ENCODE measurements at places on chromosomes 3 and 15.

DNA sequence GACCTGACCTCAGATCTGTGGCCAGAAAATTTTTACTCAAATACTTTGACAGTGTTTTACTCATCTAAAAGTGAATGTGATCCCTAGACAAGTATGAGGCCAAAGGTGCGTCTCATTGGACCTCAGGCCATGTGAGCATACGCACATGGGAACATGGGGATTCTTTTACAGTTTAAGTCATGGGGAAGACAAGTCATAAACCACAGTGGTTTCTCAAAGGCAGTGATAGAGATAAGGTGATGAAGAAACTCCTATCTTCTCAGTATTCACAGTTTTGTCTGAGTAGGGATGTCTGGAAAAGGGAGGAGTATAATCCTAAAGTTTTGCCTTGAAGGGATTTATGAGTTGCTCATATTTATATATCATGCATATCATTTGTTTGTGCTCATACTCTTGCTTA, 173.8 kb downstream of the FNDC3B start:
- DNase-seq: no peak

DNA sequence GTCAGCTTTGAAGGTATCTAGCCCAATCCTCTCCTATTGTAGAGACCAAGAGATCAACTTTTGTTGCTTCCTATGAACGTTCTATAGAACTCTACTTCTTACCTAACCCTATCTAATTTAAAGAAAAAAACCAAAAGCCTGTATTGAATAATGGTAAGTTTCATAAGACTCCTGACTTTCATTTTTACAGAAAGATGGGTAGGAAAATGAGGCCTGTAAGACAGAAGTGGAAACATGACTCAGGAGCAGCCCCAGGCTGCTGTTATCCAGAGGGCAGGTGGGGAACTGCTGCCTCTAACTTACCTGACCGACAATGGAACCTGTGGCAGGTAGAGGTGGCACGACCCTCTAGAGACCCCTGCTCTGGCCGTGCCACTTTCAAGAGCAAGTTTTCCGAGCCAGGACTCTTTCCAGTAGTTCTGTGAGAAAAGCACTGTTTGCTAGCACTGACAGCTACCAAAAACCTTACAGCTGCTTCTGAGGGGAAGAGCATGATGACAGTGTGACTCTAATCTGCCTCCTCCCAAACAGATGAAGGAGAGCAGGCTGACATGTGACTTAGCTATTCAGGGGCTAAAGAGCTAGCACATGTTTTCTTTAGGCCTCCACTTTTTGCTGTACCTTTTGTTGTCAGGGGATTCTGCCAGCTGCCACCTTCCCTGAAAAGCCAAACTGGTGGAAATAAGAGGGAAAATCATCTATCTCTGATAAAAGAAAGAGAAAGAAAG, 17.5 kb downstream of the POPDC2 start:
- DNase-seq: no peak

DNA sequence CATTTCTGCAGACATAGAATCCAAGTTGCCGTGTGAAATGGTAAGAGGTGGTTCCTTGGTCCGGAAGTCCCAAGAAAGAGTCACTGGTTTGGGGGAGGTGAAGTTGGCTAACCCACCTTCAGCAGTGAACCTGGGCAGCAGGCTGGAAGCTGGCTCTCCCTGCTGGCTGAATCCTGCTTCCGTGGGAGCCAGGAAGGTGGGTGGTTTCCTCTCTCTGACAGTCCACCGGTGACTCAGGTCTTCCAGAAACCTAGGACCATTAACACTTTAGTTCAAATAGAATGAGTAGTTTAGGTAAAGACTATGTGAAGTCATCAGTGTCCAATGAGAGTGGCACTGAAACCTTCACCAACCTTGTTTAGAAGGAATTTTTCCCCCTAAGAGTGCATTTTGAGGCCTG, 87.4 kb upstream of the CACNA2D3 start:
- DNase-seq: no peak

DNA sequence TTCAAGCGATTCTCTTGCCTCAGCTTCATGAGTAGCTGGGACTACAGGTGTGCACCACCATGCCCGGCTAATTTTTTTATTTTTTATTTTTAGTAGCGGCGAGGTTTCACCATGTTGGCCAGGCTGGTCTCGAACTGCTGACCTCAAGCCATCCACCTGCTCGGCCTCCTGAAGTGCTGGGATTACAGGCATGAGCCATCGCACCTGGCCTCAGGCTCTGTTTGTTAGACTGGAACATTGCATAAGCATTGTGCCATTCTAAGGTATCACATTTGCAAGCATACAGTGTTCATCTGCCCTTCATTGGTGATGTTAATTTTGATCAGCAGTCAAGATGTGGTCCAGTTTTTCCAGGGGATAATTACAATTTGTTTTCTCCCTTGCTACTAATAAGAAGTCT, 43.0 kb downstream of the SQOR start:
- no peak for DNase-seq

GRCh38 chr3:40207796-40208195, 101.7 kb upstream of the EIF1B start:
- DNase-seq: no peak

GRCh38 chr3:46280105-46280797, 38.0 kb downstream of the CCR3 start:
- DNase-seq: peak; percentile 48

DNA sequence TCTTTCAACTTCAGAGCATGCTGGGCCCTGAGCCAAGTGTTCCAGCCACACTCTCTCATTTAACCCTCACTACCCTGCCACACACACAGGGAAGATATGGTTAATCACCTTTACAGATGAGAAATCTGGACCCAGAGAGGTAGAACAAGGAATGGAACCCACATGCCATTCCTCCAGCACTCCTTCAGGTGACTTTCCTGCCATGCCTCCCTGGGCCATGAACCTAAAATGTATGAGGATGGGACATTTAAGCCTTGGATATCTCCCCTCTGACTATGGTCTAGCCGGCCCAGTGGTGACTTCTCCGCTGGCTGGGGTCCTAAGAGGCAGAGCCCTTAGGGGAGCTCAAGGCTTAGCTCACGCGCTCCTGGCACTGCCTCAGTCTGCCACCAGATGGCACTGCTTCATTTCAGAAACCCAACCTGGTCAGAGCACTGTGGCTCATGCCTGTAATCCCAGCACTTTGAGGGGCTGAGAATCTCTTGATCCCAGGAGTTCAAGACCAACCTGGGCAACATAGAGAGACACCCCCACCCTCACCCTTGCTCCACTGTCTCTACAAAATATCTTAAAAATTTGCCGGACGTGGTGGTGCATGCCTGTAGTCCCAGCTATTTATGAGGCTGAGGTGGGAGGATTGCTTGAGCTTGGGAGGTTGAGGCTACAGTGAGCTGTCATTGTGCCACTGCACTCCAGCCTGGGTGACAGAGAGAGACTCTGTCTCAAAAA, 2.2 kb upstream of the DCAF1 start:
- peak; percentile 84 for DNase-seq

- DNase-seq: no peak
Measured at GRCh38 chr3:100032243-100032642, 82.1 kb downstream of the FILIP1L start.

DNA sequence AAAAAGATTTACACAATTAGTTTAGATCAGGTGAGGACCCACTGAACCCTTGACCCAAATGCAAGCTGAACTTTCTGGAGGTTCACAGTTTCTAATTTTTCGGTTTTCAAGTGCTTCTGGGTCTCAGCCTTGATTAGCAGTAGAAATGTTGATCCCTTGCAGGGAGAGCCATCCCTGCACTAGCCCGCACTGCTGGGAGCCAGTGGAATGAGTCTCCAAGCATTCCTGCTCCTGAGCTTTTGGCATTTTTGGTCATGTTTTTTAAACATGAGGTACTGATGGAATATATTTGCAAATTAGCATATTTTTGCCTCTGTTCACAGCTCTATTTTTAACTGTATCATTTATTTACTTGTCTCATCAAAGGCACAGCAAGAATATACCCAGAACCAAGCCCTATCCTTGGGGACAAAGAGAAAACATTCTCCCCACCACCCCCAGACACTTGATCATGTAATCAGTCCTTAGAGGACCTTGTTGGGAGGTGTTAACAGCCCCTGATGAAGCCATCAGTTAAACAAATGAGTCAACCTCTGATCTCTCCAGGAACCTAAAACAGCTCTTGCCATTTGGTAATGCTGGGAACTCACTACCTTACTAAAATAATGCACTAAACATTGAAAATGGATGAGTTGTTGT, 119.0 kb upstream of the CTDSPL start:
- no peak for DNase-seq

- no peak for DNase-seq
Measured at GRCh38 chr3:28467414-28467813, 118.8 kb upstream of the AZI2 start.

DNA sequence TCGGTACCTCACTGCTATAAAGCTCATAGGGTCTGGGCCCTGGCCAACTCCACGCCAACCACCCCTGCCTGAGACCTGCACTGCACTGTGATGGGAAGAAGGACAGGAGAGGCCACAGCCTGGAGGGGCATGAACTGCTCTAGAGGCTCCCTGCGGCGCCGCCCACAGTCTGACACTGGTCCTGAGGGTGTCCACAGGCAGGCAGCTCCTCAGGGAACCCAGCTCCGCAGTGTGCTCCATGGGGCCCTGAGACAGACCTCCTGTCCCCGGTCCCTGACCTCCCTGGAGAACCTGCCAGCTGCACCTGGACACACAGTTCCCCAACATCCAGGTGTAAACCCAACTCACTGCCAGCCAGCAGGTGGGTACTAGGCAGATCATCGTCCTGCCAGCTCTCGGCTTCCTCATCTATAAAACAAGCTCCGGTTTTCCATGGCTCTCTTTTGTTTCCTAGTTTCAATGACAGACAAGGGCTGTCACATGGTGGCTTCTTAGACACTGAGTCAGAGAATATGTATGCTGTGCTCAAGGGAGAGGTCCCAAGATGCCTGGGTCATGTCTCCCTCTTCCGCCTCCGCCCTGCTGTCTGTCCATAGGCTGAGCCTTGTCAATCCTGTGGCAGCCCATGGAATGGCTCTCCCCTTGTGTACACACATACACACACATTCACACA, 5.1 kb upstream of the HAPLN3 start:
- DNase-seq: no peak

- DNase-seq: no peak
Measured at GRCh38 chr3:59866076-59866475, 816.3 kb upstream of the CFAP20DC start.

DNA sequence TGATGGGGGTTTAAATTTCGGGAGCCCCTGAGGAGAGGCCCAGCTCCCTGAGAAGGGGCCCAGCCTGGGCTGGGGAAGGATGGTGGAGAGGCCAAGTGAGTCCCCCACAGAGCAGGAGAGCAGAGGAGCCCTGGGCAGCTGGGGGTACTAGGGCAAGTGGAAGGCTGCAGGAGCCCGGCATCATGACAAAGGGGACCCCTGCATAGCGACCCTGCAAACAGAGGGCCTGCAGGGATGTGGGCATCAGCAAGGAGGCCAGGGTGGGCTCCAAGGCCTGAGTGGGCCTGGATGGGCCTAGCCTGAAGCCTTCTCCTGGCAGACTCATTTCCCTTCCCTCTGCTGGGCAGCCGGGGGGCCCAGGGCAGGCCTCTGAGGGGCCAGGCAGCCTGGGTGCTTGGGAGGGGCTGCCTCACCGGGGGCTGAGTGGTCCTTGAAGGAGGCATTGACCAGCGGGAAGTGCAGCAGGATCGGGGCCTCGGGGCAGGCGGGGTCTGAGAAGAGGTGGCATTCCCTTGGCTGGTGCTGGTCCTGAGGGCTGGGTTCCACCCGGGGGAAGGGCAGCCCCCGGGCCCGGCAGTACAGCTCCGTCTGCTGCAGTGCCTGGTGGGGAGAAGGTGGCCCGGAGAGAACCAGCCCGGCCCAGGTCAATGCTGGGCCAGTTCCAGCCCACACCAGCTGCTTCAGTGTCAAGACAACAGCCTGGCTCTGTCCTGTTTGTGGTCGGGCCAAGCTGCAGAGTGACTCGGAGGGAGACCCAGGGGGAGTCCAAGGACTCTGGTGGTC, 24.7 kb downstream of the PLA2G4D start:
- no peak for DNase-seq

DNA sequence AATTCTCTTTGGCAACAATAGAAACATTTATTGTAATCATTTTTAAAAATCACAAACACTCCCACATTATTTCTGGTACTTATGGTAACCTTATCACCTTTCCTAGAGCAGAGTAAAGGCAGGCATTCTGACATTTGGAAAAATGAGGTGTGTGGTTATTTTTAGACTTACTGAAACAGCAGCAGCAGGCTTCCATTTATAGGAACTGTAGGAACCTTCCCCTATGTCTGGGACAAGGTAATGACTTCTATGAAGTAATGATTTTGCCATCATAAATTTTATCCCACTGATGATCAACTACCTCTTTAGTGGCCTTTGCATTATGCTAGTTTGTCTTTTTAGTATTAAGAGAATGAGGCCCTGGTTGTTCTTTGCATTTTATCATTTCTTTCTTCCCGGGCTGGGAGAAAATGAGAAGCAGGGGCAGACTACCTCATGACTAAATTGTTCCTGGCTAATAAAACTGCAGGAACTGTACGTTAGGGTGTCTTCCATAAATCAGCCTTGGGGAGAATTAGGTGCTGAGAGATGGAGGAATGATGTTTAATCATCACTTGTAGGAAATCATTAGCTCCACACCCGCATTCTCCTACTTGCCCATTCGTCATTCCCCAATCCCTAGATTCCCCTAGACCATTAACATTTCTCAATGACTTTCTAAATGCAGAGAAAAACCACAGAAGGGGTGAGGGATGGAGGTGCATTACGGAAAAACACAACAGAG, 680.3 kb downstream of the AGBL1 start:
- DNase-seq: no peak

DNA sequence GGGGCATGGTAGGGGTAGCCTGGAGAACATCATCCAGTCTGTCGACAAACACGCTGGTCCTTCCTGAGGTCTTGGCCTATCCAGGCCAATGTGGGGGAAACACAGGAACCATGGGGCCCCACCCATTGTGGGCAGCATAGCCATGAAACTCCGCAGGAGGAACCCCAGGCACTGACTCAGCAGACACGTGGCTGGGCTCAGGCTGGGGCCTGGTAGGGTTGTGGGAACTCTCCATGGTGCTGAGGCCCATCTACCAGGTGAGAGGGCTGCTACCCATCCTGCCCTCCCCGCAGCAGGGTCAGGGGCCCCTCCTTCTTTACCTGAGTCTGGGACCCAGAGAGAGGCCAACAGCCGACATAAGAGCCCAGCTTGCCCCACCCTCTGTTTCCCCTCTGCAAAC, 22.6 kb upstream of the CACNA2D2 start:
- peak; percentile 81 for DNase-seq

- no peak for DNase-seq
Measured at GRCh38 chr3:57538465-57538864, 5.7 kb downstream of the DNAH12 start.

- no peak for DNase-seq
Measured at GRCh38 chr15:42447599-42447998, 43.3 kb downstream of the ZNF106 start.
